Effector memory CD8-positive, alpha-beta T cell (primary cell): ENCODE measurements at places on chromosomes 2 and 18.

- DNase-seq = no peak
Measured at GRCh38 chr18:67705748-67706147, 189.2 kb upstream of the DSEL start.

DNA sequence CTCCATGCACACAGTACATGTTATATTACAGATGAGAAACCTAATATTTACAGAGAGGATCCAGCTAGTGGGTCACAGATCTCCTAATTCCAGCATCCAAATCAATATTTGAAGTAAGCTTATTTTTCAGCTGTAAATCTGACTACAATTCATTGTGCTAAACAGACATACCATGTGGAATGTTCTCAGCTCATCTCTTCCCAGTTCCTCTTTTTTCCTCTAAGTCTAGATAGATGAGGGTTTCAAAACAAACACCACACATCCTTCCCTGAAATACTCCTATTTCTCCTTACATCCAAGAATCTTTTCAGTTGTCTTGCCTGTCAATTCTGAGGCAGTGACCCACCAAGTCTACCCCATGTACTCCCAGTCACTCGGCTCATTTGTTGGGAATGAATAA lies 200.7 kb upstream of the PIK3C3 start:
- no peak for DNase-seq

GRCh38 chr2:197191177-197191939 lies 119.2 kb downstream of the ANKRD44 start:
- DNase-seq = peak; percentile 28

DNA sequence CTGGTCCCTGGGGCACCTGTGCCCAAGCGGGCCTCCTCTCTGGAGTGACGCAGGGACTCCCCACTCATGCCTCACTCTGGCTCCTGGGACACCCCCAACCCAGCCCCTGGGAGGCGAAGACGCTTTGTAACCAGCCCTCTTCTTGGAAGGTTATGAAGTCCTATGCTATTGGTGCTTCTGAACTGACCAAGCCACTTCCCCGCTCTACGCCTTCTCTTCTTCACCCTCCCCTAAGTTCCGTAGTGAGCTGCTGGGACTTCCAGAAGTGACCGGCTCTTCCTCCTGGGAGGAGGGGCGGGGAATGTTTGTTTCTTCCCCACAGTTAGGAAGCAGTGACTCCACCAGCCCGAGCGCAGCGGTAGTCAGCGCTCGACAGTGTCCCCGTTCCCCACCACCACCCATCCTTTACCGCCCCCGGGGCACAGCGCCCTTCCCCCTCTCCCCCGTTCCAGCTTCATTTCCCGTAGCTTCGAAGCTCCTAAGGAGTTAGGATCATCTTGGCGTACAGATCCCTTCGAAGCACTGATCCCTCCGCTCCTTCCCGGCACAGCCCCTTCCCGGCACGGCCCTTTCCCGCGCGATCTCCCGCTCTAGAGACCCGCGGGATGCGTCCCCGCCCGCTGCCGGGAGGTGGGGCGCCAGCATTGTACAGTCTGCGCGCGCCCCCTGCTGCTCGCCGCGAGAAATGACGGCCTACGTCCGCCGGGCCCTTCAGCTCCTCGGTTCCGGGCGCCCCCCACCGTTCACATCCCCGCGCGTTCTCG lies 25.3 kb upstream of the NOTO start:
- DNase-seq = peak; percentile 90

- DNase-seq = no peak
Measured at GRCh38 chr2:17030047-17030446, 364.4 kb upstream of the CYRIA start.

GRCh38 chr2:161004379-161004778 lies 155.8 kb upstream of the TANK start:
- no peak for DNase-seq

DNA sequence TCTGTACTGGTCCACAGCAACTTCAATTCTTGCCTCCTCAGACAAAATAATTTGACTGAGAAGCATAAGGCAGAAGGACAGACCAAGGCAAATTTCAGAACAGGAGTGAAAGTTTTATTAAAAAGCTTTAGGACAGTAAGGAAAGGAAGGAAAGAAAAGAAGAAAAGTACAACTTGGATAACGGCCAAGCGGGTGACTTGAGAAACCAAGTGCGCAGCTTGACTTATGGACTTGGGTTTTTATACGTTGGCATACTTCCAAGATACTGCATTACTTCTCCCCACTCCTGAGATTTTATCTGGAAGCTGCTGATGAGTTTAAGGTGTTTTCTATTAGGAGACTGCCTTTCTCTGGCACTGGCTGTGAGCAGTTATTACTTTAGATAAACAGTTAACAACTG lies 64.7 kb downstream of the CCDC178 start:
- DNase-seq = no peak

DNA sequence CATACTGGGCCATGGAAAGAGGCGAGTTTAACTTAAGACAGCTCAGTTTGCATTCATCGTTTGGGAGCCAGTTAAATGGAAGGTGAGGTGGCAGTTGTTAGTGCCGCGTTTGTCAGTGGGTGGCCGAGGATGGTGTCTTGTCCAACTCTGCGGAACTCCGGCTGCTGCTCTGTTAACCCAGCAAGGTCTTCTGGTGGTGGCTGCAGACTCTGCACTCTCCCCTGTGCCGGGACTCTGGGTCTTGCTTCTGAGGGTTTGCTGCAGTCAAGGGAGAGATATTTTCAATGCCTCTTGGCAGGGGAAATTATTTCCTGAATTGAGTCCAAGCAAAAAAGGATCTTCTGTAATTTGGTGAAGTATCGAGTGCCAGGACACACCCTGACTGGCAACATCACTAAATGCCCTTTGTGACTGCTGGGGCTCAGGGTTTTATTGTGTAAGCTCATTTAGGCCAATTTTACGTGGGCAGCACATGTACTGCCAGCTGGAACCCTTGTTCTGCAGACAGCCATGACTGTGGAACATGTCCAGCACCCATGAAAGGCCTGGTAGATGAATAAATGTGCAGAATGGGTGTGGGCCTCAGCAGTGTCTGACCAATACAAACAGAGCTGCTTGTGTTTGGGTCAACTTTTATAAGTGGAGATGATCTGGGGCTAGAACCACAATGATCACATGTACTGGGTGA lies 58.1 kb downstream of the IL1R2 start:
- no peak for DNase-seq

DNA sequence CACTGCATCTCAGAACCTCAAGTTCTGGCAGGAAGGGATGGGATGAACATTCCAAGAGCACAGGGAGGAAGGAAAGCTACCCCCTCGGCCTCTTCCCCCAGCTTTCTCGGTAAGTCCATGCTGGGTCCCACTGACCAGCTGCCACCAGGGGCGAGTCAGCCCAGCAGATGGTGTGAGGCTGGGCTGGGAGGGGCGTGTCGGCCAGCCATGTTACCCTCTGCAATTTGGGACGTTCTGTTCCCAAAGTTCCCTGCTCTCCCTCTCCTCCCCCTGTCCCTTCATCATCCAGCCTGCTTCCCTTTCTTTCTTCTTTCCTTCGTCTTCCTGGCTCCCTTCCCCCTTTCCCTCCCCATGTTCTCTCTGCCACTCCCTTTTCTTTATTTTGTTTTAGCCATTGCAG lies 74.3 kb upstream of the TNP1 start:
- DNase-seq = no peak

- DNase-seq = no peak
Measured at GRCh38 chr2:215793747-215794595, 219.4 kb downstream of the MREG start.

DNA sequence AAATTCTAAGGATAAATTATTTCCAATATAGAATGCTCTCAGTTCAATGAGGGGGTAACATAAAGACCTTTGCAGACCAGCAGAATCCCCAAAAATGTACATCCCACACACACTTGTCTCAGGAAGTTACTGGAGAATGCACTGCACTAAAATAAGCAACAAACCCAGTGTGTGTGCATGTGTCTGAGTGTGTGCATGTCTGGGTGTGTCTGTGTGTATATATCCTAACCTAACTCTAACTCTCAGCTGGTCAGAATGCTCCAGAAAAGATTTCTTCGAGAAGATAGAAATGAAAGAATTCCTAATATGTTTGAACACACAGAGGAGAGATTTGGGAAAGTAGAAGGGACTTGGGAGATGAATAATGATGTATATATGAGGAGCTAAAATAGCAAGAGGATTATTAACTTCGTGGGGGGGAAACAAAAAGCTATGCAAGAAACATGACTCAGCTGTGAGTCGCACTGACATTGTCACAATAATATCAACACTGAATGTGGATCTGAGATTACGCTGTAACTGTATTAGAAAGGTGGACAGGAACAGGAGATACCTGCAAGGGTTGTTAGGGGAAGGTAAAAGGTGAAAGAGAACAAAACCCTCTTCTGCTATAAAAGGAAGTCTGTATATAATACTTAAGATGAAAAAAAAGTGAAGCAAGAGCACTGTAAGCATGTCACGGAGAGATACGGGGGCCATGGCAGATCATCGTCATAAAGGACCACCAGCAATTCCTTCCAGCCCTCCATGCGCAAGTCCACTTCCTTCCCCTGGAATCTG lies 11.1 kb downstream of the COLEC12 start:
- DNase-seq = no peak

GRCh38 chr2:227576110-227576509 lies 22.6 kb upstream of the SCYGR2 start:
- no peak for DNase-seq

- DNase-seq = no peak
Measured at GRCh38 chr2:219056896-219057708, 3.6 kb downstream of the IHH start.

DNA sequence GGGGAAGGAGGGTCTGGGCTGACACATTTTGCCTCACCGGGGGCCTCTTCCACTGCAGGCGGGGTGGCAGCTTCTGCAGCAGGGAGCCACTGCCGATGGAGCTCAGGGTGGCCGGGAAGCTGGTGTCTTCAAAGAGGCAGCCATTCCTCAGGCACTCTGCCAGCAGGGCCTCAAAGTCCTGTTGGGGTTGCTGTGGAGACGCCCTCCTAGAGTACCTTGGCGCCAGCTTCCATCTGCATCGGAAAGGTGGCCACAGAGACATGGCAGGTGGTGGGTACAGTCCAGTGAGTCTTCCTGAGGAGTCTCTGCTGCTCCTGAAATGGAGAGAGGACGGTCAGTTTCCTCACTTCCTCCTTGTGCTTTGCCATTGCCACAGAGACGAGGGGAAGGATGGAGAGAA lies 12.1 kb downstream of the CAPN14 start:
- DNase-seq = no peak

- no peak for DNase-seq
Measured at GRCh38 chr2:189379731-189380261, 61.5 kb upstream of the WDR75 start.

- no peak for DNase-seq
Measured at GRCh38 chr2:30514848-30515435, 67.9 kb downstream of the LCLAT1 start.

- no peak for DNase-seq
Measured at GRCh38 chr2:95277246-95277906, 3.1 kb downstream of the PROM2 start.

DNA sequence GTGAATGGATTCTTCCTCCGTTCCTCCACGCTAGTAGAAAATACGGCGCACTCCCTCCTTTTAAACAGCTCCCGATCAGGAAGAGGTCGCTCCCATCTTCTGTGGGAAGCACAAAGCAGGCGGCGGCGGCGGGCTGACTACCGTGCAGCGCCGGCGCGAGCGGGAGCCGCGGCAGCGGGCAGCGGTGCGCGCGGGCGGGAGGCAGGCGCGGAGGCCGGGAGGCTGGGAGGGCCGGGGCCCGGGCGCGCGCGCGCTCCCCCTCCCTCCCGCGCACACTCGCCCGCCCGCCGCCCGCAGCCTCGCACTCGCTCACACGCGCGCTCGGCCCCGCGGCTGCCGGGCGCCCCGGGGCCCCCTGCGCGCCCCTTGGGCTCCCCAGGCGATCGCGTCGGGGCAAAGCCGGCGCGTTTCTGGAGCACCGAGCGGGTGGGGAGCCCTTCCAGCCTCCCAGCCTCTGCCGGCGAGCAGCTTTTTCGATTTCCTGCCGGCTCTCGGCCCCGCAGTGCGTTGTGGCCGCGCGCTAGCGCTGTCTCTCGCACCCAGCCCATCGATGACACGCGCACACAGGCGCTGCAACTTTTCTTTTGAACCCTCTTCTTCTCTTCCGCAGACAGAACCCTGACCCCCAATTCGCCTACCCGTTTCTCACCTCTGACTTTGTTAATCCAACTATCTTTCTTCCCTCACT lies at the start of gene SLC8A1:
Gene SLC8A1, minus strand, starts transcription at position 173 of the 688 bp plus-strand sequence.
- DNase-seq = no peak

DNA sequence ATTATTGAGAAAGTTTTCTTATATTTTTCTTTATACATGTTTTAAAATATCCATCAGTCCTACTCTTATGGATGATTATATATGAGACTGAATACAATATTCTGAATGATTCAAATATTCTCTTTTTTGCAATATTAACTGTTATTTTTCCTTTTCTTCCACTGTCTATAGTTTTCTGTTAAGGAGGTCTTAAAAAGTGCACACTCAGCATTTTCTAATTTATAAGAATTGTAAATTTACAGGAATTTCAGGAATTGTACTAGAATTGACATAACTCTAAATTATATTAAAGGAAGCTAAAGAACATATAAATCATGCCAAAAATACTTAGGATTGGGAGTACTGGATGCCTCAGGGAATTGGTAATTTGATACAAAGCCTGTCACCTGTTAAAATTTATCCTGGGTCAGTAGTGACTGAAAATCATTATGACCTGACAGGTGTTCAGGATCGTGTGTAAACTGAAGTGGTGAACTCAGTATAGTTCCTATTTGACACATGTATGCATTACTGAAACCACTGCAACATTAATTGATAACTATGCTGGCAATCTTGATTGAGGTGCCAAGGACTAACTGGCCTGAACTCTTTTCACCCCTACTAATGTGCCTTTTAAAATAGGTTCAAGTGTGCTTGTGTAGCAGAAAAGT lies 30.4 kb downstream of the MSTN start:
- no peak for DNase-seq

DNA sequence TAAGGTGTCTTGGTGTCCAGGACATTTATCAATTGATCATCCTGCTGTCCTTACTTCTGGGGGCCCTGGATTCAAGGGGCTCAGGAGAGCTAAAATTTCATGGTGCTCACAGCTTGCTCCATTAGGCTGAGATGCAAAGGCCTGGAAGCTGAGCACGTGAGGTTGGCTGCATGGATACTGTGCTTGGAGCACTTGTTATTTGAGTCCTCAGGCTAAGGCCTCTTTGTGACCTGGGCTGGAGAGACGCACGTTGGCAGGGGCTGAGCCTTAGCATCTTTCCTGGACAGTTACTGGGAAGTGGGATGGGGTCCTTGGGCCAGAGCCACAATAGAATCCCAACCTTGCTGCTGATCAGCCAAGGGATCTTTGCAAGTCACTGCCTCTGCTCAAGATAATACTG lies 151.2 kb upstream of the HS6ST1 start:
- no peak for DNase-seq
